ENCODE measurements at places on chromosomes 6 and 20.

GRCh38 chr6:103081126-103081525, 1687.6 kb downstream of the GRIK2 start:
- no peak for DNase-seq

DNA sequence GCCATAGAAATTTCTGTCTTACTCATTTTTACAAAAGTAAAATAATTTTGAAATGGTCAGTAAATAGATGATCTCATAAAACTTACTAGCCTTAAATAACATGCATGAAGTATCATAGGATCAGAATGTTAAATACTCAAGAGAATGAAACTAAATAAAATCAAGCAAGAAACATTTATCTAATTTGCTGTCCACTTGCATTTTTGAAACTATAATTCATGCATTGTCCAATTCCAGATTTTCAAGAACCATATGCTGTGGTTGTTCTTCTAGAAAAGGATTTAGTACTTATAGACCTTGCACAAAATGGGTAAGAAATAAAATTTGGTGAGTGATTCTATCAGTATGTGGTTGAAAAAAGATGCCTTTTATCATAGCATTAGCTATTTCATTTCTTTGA, 107.0 kb downstream of the STXBP5 start:
- DNase-seq = no peak

DNA sequence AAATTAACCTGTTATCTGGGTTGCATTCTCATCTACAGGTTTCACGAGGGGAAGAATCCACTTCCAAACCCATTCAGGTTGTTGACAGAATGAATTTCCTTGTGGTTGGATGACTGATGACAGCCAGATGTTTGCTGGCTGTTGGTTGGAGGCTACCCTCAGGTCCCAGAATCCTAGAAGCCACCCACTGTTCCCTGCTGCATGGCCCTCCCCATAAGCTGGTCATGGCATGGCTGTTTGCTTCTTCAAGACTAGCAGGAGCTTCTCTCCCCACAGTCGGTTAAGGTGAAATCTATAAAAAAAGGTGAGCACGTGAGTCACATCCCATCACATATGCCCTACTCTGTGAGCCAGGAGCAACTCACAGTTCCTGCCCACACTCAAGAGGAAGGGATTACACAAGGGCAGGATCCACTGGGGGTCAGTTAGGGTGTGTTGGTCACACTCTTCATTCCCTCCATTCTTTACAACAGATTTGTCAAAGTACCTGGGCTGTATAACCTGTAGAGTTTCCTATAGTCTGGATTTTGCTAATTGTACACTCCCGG, 19.5 kb upstream of the RPS10 start:
- no peak for DNase-seq

DNA sequence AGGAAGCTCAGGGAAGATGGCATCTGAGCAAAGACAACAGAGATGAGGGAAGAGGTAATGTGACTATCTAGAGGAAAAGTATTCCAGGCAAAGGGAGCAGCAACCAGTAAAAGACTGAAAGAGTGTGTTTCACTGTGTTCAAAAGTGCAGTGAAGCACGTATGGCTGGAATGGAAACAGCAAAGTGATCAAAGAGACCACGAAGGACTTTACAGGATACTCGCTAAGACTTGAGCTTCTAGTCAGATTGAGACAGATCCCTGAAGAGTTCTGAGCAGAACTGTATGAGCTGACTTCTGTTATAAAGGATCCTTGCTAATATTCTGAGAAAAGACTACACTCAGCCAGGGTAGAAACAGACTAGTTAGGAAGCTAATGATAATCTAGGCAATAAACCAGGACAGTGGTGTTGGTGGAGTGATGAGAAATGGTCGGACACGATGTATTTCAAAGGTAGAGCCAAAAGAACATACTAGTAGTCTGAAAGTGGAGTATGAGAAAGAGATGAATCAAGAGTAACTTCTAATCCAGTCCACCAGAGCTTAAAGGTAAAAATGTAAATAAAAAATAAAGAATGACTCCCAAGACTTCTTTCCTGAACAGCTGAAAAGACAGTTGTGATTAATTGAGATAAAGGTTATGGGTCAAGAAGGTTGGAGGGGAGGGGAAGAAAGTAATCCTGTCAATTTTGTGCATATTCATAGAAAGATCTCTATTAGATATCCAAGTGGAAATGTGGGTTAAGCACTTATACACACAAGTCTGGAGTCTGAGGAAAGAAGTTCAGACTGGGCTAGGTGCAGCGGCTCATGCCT, 14.2 kb downstream of the SEC63 start:
- DNase-seq = no peak

GRCh38 chr20:48779435-48779834, 48.4 kb downstream of the PREX1 start:
- DNase-seq = no peak

DNA sequence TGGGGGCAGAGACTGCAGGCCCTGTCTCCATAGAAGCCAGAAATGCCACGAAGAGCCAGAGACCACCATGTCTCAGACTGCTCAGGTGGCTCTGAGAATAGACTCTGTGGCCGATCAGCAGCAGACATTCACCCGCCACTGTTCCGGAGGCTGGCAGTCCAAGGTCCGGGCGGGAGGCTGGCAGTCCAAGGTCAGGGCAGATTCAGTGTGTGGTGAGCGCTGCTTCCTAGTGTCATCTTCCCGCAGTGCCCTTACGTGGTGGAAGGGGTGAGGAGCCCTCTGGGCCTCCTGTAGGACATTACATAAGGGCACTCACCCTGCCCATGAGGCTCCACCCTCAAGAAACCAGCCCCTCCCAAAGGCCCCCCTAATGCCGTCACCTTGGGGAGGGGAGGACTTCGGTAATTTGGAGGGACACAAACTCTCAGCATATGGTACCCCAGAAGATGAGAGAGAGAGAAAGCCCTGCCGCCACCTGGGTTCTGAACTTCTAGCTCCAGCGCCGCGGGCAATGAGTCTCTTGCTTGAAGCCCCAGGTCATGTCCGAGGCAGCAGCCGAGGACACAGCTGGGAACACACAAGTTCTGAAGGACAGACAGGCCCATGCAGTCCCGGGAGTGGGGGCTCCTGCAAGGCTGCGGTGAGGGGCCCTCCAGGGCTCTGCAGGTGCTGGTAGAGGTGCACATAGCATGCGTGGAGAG, 36.4 kb downstream of the DACT2 start:
- DNase-seq = no peak

GRCh38 chr20:63696628-63697356, at the start of gene TNFRSF6B:
TSS of gene TNFRSF6B (plus strand) at chr20:63696652. CDS start at chr20:63696768, 116 bp downstream.
- DNase-seq = no peak

DNA sequence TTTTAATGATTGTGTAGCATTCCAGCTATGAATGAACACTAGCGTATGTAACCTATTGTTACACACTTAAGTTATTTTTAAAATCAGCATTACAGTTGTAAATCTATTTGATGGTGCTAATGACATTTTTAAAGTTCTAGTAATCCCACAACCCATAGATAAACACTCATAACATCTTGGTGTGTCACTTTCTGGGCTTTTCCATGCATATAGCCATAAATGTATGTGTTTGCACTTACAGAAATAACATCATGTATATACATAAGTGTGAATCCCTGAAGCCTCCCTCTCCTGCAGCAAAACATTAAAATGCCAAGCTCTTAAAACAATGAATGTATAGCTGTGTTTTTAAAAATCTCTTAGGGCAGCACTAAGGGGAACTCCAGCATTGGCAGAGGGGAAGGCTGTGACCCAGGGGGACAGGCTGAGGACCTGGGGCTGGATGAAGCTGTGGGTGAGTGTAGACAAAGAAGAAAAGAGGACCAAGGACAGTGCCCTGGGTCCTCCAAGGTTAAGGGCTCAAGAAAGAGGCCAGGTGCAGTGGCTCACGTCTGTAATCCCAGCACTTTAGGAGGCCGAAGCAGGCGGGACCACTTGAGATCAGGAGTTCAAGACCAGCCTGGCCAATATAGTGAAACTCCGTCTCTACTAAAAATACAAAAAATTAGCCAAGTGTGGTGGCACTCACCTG, 929 bp upstream of the CENPB start:
- DNase-seq = no peak
